ENCODE measurements at places on chromosomes 2 and 18. TPM values are rescaled to one million over a fixed set of nuclear protein-coding genes. Genes with fewer than 3 reads are reported as not detected.
A peak's percentile ranks its signal among the peaks of the same experiment; 100 is the strongest.

The PLGLB2 gene
- total RNA-seq = 0.85 TPM

The SKA1 gene
- total RNA-seq = 4.4 TPM

The LDAH gene
- total RNA-seq = 3.1 TPM

The E2F6 gene
- 13.6 TPM for total RNA-seq

The NFU1 gene
- total RNA-seq = 144 TPM

The TOGARAM2 gene
- 0.24 TPM for total RNA-seq

The C2orf81 gene
- total RNA-seq = 0.85 TPM

DNA sequence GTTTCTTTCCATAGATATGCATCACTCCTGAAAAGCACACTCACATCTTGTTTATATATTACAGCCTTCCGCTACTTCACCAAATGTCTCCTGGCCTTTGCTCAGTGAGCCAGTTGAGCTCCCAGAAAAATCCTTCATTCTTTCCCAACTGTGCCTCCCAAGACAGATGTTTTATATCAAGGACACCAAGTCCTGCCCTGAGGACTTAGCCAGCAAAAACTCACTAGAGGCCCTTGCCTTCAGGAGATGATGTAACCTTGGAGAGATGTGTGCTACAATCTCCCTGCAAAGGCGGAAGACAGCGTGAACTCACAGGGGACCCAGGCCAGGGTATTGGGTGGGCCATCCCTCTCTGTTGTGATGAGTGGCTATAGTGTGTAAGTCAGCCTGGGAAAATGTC lies 86.1 kb upstream of the CTAGE1 start:
- DNase-seq = peak; percentile 51

- no peak for DNase-seq
Observed at GRCh38 chr18:23595591-23595990, 9.3 kb upstream of the NPC1 start.

DNA sequence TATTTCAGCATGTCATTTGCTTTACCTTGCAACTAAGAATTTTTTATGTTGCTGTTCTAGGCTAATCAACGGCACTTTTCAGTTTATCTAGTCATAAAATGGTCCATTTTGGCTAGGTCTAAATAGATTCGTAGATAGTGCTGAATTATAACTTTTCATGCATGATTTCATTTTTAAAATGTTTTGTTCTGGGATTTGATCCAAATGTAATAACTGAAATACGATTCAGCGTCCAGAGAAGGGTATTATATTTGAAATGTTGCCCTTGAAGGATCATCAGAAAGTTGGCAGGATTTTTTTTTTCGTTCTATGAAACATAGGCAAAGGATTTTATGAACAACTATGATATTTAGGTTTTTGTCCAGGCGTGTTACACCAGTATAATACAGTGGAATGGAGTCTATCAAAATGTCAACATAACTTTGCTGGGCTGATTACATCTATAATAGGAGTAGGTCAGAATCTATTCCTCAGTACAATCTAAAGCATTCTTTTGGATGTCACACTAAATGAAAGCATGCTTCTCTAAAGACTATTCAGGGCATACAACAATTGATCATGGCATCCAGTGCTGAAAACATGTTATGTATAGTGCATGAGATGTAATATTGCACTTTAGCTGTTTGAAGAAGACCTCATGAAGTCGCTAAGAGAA lies 24.8 kb downstream of the TTC27 start:
- no peak for DNase-seq

- no peak for DNase-seq
Observed at GRCh38 chr2:209901172-209901571, 101.3 kb upstream of the RPE start.

DNA sequence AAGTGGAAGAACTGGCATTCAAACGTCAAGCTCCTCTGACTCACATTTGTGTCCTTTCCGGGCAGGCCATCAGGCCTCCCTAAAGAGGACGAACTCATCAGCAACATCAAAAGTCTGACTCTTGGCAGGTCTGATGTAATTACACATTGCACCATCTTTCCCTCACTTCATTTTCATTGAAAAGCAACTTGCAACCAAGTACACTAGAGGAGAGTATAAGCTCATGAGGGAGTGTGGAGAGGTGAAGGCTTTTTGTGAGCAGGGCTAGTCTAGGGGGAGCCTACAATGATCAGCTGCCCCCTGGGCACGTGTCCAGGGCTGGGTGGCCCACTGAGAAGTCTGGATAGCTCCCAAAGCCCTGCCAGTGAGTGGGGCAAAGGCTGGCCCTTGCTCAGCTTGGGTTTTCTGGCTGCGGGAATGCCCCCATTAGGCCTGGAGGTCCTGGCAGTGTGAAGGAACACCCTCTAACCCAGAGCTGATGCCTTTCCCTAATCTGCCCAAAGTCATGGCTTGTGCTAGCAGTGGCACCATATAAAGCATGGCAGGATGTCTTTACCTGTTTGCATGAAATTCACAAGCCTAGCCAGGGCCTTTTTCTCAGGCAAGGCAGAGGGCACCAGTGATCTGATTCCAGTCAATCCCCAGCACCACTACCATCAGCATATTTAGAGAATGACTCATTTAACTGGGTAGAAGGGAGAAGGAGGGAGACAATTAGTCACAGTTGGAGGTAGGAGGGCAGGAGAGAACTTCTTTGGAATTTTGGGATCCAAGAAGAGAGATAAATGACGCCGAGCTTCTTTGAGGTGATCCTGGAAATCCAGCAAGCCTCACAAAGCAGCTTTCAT lies 8.5 kb upstream of the DAW1 start:
- no peak for DNase-seq

DNA sequence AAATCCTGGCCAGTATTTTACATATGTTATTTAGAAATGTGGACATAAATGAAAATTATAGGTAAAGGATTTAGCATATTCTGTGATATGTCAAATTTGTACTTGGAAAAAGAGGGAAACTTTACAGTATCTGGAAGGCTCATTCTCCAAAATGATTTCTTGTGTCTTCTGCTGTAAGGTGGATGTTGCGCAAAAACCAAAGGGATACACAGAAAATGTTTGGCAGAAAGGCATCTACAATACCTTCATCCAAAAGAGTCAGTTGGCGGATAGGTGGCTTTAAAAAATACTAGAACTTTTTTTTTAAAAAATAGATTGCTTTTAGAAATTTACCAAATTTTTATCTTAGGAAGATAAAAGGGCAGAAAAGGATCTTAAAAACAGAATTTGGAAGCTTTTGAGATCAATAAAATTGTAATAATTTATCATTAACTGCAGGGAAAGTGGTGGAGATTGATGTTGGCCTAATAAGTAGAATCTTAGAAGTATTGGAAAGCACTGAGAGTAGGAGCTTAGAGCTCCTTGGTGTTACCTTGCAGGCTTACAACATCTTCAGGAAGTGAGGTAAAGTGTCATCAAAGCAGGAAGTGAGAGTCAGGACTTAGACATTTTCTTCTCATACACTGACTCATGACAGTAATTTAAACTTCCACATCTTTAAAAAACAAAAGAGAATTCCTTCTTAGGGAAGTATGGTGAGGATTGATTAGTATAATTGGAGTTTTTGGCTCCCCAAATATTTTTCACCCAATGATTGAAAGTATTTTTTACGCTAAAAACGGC lies 2.1 kb downstream of the NABP1 start:
- no peak for DNase-seq

- no peak for DNase-seq
Observed at GRCh38 chr2:175804122-175804521, 197.9 kb downstream of the LNPK start.

GRCh38 chr18:22899421-22899820 lies 33.7 kb upstream of the RBBP8 start:
- DNase-seq = no peak

DNA sequence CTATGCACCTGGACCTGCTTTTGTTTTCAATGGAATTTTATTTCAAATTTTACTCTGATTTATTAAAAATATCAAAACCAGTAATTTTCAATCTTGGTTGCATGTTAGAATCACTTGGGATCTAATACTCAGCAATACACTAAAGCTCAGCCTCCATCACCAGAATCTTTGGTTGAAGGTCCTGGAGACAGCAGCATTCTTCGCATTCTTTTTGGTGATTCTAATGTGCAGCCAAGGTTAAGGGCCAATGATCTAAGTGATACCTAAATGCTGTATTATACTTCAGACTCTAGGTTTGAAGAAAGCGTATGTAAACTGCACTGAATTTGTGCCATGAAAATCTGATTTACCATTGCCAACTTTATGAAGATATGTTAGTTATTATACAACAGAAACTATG lies 493.1 kb downstream of the XIRP2 start:
- no peak for DNase-seq

DNA sequence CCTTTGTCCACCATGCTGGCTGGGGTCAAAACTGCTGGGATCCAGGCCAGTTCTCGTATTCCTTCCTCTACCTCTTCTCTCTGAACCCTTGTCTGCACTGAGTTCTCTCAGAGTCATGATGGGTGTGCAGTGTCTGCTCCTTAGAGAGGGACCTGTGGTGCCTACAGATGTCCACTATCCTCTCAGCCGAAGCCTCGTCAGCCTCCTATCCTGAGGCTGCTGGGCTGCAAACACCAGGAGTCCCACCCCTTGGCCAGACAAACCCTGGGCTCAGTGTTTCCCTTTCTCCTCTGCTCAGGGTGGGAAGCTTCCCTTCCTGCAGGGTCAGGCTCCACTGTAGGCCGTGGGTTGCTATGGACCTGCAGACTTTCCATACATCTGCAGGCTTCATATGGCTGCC lies 2.3 kb downstream of the INPP5D start:
- no peak for DNase-seq

DNA sequence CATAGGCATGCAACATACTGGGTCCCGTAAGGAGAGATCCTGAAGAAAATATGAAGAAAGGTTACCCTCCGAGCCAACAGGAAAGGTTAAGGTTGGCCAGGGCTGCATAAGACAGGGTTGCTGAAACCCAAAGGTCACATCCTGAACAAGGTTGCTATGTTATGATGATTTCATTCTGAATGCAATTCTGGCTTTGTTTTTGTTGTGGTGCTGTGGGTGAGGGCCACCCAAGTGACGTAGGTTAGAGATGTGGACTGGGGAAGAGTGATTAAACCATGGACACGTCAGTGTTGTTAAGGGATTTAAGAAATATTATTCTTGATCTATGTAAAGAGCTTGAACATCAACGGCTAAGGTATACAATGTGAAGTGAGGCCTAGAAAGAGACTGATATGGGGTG lies 60.0 kb downstream of the ZEB2 start:
- DNase-seq = no peak

DNA sequence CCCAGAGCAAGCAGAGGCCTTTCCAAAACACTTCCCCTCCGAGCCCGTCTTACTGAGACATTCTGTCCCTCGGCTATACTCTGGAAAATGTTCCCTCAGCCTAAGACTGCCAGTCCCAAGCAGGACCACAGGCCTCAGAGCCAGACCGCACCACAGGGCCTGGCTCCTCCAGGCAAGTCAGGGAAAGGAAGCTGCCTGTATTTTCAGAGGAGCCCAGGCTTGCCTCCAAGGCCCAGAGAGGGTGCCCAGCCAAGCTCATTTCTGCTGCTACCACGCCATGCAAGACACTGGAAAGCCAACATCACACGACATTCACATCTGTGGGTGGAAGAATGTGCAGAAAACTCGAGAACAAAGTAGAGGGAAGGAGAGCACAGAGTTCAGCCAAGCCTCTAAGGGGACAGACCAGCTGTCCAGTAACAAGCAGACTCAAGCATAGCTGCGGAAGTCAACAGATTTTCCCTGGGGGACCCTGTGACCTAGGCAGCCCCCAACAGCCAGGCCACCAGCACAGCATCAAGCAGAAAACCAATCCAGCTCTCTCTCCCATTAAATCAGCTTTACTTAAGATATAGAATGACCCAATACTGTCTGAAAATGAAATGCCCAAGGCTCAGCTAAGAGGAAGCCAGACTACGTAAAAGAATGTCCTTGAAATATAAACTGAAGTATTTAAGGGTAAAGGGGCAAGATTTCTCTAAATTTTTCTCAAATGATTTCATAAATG lies 123.9 kb downstream of the ZFP36L2 start:
- DNase-seq = peak; percentile 77

DNA sequence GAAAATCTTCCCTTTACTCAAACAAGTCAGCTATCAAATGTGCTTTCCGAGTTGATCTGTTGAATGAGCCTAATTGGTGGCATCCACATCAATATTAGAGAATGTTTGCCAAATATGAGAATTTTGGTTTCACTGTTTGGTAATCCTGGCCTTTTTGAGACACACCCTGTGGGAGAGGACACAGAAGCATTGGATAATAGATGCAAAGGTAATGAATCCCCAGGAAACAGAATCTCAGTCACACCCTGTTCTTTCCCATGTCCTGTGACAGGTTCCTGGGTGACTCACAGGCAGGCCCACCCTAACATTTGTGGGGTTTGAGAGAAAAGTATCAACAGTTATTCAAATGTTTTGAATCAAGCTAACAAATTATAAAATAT lies 99.8 kb upstream of the PELI1 start:
- DNase-seq = no peak

DNA sequence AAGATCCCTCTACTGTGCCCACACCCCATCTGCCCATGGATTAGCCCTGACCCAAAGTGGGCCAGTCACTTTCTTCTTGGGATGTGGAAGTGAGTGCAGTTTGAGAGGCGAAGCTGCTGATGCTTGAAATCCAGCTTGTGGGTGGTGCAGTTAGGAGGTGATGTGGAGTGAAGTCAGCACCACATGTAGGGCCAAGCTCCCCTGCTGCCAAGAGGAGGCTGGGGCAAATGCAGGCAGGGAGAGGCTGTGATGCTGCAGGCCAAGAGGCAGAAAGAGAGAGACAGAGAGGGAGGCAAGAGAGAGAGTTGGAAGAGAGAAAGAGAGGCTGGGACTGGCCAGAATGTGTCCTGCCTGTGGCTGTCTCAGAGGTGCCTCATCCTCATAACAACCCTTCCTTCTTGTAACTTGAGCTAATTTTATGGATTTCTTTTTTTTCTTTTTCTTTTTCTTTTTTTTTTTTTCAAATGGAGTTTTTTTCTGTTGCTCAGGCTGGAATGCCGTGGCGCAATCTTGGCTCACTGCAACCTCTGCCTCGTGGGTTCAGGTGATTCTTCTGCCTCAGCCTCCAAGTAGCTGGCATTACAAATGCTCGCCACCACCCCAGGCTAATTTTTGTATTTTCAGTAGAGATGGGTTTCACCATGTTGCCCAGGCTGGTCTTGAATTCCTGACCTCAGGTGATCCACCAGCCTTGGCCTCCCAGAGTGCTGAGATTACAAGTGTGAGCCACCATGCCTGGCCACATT lies 35.3 kb upstream of the CAB39 start:
- DNase-seq = no peak

- no peak for DNase-seq
Observed at GRCh38 chr2:138090330-138090729, 126.1 kb downstream of the HNMT start.

GRCh38 chr2:141501752-141502151 lies 629.1 kb downstream of the LRP1B start:
- DNase-seq = no peak

- peak; percentile 35 for DNase-seq
Observed at GRCh38 chr2:72147303-72147971, at the start of gene CYP26B1. Gene CYP26B1, minus strand, starts transcription at chr2:72147862. Its CDS starts 28 bp downstream, at chr2:72147834.

- no peak for DNase-seq
Observed at GRCh38 chr2:128541448-128541847, 222.8 kb upstream of the HS6ST1 start.

- no peak for DNase-seq
Observed at GRCh38 chr2:170694316-170694715, 20.8 kb upstream of the SP5 start.
